Esophagus squamous epithelium (tissue), 5 donors: ENCODE measurements at places on chromosomes 5 and 9.

GRCh38 chr5:111966290-111966689 is 209.3 kb upstream of the NREP start:
- no peak for DNase-seq

DNA sequence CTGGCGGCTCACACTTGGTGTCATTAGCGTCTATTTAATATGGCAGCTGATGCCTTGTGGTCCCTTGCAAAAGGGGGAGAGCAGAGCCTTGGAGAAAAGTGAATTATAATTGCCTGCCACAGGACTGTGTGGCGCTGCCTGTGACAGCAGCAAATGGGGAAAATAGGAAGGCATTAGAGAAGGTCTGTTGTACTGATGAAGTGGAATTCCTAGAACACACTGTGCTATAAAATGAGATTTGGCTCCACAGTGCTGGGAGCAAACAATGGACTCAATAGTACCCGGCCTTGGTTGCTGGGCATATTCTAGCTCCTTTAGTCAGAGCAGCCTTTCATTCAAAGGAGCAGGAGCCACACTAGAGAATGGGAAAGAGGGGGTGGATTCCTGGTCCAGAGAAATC is 21.3 kb downstream of the SEMA6A start:
- no peak for DNase-seq

DNA sequence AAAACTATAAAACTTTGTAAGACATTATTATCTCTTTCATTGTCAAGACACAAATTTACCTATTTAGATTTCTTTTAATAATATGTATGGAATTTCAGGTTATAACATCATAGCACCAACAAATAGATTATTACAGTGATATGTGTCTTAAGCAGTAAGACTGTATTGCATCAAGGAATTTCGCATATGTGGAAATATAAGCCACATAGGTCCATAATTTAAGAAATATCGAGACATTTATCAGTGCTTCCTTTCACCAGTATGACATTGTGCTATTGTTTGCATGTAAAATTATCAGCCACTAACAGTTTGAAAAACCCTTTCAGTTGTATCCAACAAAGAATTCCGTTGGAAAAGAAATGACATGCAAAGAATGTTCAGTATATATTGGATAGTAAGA is 186.7 kb upstream of the RASA1 start:
- DNase-seq = no peak

- no peak for DNase-seq
Measured at GRCh38 chr5:7683753-7684152, 167.2 kb downstream of the CFAP90 start.

- DNase-seq = no peak
Measured at GRCh38 chr5:111695991-111696390, 61.0 kb downstream of the NREP start.
